Left lung (tissue), 14 donors: ENCODE measurements at places on chromosomes 11 and 22. TPM values are rescaled to one million over a fixed set of nuclear protein-coding genes. Genes with fewer than 3 reads are reported as not detected.

GRCh38 chr11:123083623-123084029, 21.7 kb upstream of the HSPA8 start:
- H3K4me1 ChIP-seq, result peaks cover 11% of the 10 kb centered on the region
- H3K27me3 ChIP-seq, result no peaks in the 10 kb centered on the region
- H3K4me3 ChIP-seq, result no peak overlapping the region
- peak overlapping the region; percentile 59 for H3K27ac ChIP-seq
- no peaks in the 10 kb centered on the region for H3K36me3 ChIP-seq

DNA sequence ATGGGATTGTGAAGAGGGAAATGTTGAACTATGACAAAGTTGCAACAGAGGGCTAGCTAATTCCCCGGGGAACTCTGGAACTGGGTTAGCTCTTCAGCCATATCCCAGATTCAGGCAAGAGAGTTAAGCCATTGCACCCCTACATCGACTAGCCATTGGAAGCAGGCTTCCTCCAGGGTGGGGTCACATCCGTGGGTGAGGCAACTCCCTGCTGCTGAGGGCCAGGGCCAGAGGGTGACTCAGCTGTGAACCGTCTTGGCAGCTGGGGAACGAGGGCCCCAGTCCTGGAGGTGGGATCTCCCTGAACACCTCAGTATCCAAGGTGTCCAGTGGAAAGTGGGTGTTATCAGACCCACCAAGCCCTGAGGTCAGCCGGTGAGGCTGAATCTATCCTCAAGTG, 41.1 kb downstream of the RPS6KA4 start:
- no peaks in the 10 kb centered on the region for H3K27me3 ChIP-seq
- H3K27ac ChIP-seq, result no peak overlapping the region
- H3K36me3 ChIP-seq, result no peaks in the 10 kb centered on the region

- H3K4me3 ChIP-seq, result no peak overlapping the region
- DNase-seq, result peak; percentile 86
- H3K4me1 ChIP-seq, result peaks cover 63% of the 10 kb centered on the region
- H3K36me3 ChIP-seq, result peaks cover 20% of the 10 kb centered on the region
- peak overlapping the region; percentile 100 for H3K27ac ChIP-seq
Observed at GRCh38 chr11:65416841-65417701, 5.5 kb upstream of the NEAT1 start.

DNA sequence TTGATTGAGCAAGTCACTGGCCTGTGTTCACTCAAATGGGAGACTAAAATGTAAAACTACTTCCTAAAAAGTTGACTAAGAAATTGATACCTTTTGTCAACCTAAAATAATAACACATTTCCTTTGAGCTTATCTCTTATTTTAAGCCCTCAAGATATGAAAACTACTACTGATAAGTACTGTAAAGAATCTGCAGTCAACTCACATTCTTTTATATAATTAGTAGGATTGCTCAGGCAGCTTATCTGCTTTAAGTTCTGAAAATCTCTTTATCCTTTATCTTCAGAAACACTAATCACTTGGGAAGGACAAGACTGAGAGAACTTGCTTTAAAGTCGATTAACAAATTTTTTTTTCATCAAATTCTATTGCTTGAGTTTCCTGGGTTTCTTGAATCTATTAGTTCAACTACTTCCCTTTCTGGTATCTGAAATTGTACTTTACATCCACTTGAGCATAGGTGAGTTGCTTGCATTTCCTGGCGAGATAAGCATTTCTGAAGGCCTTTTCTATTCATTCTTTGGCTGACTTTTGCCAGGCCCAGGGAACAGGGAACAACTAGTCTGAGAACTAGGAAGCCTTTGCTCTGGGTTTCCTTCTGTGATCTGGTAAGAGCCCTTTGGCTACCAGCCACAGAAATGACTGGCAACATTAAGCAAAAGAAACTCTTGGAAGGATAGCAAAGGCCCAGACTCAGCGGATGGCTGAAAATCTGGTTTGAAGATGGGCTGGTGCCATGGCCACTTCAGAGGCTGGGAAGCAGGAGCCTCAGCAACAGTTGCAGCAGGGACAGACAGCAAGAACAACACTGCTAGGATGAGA, 19.3 kb upstream of the CSRP3 start:
- H3K4me1 ChIP-seq, result no peaks in the 10 kb centered on the region
- no peaks in the 10 kb centered on the region for H3K27me3 ChIP-seq
- H3K36me3 ChIP-seq, result peaks cover 12% of the 10 kb centered on the region
- no peak overlapping the region for H3K27ac ChIP-seq

- peak; percentile 17 for DNase-seq
- peaks cover 4% of the 10 kb centered on the region for H3K4me1 ChIP-seq
- H3K27me3 ChIP-seq, result peaks cover 18% of the 10 kb centered on the region
- no peaks in the 10 kb centered on the region for H3K36me3 ChIP-seq
- no peak overlapping the region for H3K4me3 ChIP-seq
- H3K27ac ChIP-seq, result no peak overlapping the region
Observed at GRCh38 chr11:31987118-31988005, 103.5 kb upstream of the RCN1 start.

- H3K4me1 ChIP-seq, result peaks cover 21% of the 10 kb centered on the region
- no peaks in the 10 kb centered on the region for H3K36me3 ChIP-seq
- no peak for DNase-seq
- no peaks in the 10 kb centered on the region for H3K27me3 ChIP-seq
- no peak overlapping the region for H3K27ac ChIP-seq
- no peak overlapping the region for H3K4me3 ChIP-seq
Observed at GRCh38 chr11:70210530-70210929, 7.4 kb downstream of the FADD start.

GRCh38 chr11:44760477-44760872, 33.7 kb downstream of the TSPAN18 start:
- H3K27me3 ChIP-seq, result no peaks in the 10 kb centered on the region
- no peak for DNase-seq
- H3K36me3 ChIP-seq, result no peaks in the 10 kb centered on the region
- H3K4me1 ChIP-seq, result no peaks in the 10 kb centered on the region
- no peak overlapping the region for H3K27ac ChIP-seq

DNA sequence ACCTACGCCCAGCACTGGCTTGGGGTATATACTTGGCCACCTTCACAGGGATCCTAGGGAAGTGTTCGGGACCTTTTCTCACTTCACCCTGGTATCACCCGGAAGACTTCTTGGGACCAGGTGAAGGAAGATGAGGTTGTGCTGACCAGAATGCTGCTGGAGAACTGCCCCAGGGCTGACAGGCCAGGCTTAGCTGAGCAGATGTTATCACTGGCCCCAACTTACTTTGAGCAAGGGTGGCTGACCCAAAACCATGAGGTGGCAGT, 4.5 kb downstream of the FTH1 start:
- H3K4me3 ChIP-seq, result peak overlapping the region; percentile 6
- peaks cover 59% of the 10 kb centered on the region for H3K4me1 ChIP-seq
- H3K27me3 ChIP-seq, result no peaks in the 10 kb centered on the region

DNA sequence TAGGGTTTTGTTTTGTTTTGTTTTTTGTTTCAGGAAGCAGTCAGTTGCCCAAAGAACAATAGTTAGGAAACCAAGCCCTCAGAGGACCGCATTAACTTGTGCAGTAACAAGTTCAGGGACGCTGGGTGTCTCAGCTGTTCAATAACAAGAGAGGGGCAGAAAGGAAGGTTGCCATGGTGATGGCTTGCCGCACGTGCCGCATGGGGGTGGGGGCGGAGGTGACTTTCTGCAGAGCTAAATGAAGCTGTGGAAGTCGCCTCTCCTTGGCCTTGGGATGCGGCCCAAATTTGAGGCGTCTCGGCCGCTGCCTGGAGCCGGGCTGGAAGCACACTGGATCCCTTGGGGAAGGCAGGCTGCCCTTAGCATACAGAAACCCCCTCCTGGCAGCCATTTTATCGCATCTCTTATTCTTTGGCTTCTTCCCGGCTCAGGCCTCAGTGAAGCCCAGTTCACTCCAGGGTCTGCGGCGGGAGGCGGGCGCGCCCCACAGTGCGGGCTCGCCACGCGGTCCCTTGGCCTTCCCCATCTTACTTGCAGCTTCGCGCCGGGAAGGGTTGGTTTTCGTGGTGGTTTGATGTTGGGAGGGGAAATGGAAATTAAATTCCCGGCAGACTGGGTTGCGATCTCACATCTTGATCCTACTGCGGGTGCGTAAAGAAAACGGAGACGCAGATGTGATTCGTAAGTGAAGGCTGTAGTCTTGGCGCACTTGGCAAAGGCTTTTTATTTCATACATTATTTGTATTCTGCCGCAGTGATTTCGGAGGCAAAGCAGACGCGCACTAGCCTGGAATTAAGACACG, 94.3 kb downstream of the SLC17A6 start:
- peaks cover 6% of the 10 kb centered on the region for H3K27me3 ChIP-seq
- no peak overlapping the region for H3K4me3 ChIP-seq
- H3K4me1 ChIP-seq, result no peaks in the 10 kb centered on the region
- DNase-seq, result peak; percentile 59

- H3K36me3 ChIP-seq, result no peaks in the 10 kb centered on the region
- no peak overlapping the region for H3K4me3 ChIP-seq
- DNase-seq, result no peak
- H3K4me1 ChIP-seq, result no peaks in the 10 kb centered on the region
- no peaks in the 10 kb centered on the region for H3K27me3 ChIP-seq
Observed at GRCh38 chr11:131094827-131095226, 178.5 kb upstream of the SNX19 start.

DNA sequence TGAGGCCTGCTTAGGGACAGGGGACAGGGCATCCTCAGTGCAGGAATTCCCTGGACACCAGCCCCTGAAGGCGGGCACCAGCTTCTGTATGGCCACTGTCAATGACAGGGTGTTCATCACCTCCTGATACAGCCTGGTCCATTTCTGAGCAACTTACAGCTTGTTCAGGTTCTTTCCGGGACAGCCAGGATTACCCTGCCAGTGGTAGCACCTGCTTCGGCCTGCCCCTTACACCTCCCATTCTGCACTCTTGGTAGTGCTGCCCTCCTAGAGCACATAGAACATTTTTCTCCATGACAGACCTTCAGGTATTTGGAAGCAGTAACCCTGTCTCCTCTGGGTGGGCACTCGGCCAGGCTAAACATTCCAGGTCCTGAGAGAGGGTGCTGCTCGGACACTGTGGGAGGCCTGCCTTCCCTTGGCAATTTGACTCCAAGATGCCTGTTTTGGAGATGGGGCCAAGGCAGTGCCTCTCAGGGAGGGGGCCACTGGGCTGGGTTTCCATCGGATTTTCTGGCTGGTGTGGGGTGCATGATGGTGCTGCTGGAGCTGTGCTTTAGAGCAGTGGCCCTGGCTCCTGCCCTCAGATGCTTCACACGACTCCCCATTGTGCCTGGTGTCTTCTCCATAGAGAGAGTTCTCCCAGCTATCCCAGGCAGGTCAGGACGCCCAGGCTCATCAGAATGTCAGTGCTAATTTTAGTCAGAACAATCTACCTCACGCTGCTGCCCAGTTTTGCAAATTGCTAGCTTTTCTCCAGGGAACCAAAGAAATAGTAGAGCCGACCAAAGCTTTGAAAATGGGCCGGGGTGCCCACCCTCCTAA, 1.2 kb downstream of the GAL3ST3 start:
- peaks cover 8% of the 10 kb centered on the region for H3K27me3 ChIP-seq
- no peaks in the 10 kb centered on the region for H3K36me3 ChIP-seq
- H3K4me3 ChIP-seq, result no peak overlapping the region
- H3K4me1 ChIP-seq, result no peaks in the 10 kb centered on the region
- H3K27ac ChIP-seq, result no peak overlapping the region
- no peak for DNase-seq

DNA sequence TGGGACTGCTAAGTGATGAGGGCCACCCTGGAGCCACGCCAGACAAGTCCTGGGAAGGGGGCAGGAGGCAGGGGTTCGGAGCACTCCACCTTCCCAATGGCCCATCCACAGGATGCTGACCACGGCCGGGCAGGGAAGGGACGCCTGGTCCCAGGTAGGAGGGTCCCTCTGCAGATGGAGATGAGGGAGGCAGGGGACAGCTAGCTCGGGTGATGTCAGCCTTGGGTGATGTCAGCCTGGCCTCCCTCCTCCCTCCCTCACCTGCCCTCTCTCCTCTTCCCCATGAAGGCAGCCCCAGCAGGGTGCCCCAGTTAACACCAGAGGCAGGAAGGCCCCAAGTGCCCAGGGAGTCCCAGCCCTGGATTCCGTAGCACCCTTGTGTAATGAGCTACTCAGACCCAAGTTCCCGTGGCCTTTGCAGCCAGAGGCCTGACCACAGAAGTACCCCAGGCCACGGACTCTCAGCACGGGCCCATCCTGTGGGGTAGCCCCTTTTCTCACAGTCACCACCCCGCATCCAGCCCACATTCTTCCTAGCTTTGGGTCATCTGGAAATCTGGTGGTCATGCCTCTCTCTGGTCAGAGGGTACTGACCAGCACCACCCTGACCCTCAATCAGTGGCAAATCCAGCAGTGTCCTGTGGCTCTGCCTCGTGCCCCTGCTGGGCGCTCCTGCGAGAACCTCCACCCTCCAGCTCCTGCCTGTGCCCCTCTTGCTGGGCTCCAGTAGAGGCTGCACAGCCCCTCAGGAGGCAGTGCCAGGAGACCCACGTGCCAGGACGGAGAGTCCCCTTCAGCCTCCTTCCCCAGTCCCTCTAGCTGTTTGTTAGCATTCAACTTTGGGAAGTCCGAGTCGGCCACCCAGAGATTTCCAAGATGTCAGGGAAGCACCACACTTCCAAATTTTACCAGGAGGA, 47.4 kb downstream of the SHANK2 start:
- H3K4me1 ChIP-seq, result peaks cover 4% of the 10 kb centered on the region
- H3K27me3 ChIP-seq, result no peaks in the 10 kb centered on the region
- H3K36me3 ChIP-seq, result no peaks in the 10 kb centered on the region
- H3K4me3 ChIP-seq, result no peak overlapping the region
- no peak overlapping the region for H3K27ac ChIP-seq

DNA sequence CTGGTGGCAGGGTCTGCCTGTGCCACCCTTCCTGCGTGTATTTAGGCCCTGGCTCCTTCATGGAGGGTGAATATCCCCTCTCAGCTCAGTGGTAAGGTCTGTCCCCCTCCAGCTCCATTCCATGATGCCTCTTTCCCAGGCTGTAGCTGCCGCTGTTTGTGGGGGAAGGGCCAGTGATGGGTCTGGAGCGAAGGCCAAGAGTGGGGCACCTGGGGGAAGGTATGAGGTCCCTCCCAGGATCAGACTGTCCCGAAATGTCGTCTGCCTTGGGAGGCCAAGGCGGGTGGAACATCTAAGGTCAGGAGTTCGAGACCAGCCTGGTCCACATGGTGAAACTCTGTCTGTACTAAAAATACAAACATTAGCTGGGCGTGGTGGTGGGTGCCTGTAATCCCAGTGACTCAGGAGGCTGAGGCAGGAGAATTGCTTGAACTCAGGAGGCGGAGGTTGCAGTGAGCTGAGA, 1.1 kb downstream of the CD151 start:
- peaks cover 32% of the 10 kb centered on the region for H3K36me3 ChIP-seq
- DNase-seq, result no peak
- peak overlapping the region; percentile 89 for H3K27ac ChIP-seq
- H3K27me3 ChIP-seq, result peaks cover 28% of the 10 kb centered on the region
- H3K4me3 ChIP-seq, result peak overlapping the region; percentile 86

- peak overlapping the region; percentile 80 for H3K4me3 ChIP-seq
- no peak for DNase-seq
- no peaks in the 10 kb centered on the region for H3K36me3 ChIP-seq
- H3K27me3 ChIP-seq, result no peaks in the 10 kb centered on the region
Observed at GRCh38 chr11:11843642-11844041, 1.9 kb downstream of the USP47 start.

- no peaks in the 10 kb centered on the region for H3K36me3 ChIP-seq
- DNase-seq, result no peak
- no peaks in the 10 kb centered on the region for H3K4me1 ChIP-seq
- H3K27ac ChIP-seq, result no peak overlapping the region
Observed at GRCh38 chr11:6357222-6357621, 33.1 kb upstream of the SMPD1 start.

Gene MGAT3
- 6.7 TPM for total RNA-seq

Gene LINC01488
- total RNA-seq, result not detected

Gene BIK
- 3.1 TPM for total RNA-seq

Gene PDGFD
- total RNA-seq, result 2.1 TPM

Gene XKR3
- total RNA-seq, result 0.15 TPM
